ENCODE measurements at places on chromosomes 5 and 9.
A peak's percentile ranks its signal among the peaks of the same experiment; 100 is the strongest.

DNA sequence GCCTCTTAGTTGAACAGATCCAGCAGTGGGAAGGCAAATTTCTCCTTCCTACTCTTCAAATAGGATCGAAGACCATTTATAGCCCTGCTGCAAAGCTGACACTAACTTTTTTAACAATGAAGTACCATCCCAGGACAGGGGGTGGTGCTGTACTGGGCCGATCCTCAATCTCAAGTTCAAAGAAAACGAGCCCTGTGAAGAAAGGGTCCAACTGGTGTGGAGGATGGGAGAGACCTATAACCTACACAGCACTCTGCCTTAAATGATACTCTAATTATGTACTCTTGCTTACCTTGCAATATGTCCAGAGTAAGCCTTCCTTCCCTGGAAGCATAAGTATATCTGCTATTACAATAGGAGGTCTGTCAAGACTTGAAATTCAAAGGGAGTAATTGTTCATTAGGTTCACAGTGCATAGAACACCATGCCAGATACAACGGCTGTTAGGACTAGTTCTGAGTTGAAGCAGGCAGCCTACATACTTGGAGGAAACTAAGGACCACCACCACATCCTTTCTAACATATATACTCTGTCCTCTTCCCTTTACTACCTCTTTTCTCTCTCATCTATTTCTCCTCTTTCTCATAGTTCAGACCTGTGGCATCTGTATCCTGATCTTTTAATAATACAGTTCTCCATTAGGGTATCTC lies 6.2 kb downstream of the ETF1 start:
- no peak for DNase-seq

DNA sequence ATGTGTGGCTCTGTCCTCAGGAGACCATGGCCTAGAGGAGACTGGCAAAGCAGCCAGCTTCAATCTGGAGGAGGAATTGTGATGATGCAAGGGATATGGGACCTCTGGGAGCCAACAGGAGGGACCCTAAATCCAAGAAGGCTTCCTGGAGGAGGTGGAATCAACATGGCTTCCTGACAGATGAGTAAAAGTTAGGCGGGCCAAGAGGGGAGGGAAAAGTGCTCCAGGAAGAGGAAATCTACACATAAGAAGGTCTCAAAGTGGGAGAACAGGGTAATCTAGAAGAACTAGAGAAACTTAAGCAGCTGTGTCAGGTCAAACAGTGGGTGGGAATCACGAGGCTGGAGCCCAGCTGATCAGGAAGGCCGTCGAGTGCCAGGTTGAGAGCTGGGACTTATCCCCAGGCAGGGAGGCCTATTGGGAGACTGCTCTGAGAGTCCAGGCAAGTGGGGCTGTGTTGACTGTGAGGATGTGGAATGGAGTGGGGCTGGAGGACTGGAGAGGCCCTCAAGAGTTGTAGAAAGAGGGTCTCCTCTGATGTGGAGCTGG lies 119.1 kb downstream of the C9orf50 start:
- DNase-seq: no peak

DNA sequence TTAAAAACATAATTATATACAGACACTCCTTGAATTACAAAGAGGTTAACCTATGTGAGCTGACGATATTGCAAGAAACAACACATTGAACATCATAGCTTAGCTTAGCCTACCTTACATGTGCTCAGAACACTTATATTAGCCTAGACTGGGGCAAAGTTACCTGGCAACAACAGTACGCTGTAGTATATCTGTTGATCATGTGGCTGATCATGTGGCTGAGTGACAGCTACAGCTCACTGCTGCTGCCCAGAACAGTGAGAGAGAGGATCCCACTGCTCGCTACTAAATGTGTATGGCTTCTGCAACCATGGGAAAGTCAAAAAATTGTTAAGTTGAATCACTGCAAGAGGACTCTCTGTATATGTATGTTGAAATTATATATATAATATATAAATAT lies 169.9 kb downstream of the CDH9 start:
- no peak for DNase-seq

DNA sequence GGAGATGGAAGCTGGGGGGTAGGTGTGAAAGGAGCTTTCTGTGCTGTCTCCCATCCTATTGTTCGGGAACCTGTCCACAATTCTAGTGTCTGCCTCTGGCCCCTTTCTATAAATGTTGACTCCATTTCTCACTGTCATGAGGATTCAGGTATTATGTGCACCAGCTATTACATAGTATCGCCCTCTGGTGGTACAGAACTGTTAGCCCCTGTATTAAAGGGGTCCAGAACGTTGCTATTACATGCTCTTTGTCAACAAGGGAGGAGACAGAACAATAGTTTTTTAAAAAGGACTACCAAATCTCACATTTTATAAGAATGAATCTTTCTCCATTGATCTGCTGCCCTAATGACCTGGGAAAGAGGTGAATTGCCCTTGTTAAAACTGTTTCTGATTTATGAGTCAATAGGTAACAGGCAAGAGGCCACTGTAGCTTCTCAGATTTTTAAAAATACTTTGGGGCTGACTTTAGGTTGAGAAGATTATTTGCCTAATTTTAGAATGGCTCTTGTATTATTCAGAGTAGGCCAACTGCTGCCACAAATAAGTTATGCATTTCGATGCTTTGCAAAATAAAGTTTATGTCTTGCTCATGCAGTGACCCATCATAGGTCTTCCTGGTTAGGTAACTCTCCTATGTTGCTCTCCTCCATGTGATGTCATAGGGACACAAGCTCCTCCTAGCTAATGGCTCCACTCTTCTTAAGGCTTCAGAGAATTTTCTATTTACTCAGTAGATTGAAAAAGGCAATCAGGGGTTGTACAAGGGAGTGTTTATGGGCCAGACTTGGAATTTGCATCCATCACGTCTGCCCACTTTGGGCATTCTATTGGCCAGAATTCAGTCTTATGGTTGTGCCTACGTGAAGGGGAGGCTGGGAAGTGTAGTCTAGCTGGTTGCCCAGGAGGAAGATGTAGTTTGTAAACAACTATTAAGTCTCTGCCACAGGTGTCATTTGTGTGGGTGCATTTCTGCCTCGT lies 20.8 kb downstream of the DCANP1 start:
- DNase-seq: peak; percentile 78

GRCh38 chr5:141492168-141492885 lies 3.4 kb downstream of the PCDHGC5 start:
- peak; percentile 50 for DNase-seq

DNA sequence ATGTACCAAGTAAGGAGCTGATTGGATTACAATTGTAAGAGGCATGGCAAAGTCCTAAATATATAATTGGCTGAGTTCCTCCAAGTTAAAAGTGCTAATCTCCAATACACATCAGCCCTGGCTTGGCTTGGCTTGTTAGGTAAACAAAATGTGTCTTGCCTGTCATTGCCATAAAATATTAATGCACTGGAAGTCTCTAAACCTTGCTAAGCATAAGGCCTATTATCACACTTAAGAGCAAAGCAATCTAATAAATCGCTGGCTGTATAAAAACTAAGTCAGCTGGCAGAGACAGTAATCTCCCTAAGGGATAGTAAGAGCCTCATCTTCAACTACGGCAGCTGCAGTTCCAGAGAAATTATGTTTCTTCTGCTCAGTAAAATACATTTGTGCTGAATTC lies 418.6 kb upstream of the GRAMD2B start:
- no peak for DNase-seq

DNA sequence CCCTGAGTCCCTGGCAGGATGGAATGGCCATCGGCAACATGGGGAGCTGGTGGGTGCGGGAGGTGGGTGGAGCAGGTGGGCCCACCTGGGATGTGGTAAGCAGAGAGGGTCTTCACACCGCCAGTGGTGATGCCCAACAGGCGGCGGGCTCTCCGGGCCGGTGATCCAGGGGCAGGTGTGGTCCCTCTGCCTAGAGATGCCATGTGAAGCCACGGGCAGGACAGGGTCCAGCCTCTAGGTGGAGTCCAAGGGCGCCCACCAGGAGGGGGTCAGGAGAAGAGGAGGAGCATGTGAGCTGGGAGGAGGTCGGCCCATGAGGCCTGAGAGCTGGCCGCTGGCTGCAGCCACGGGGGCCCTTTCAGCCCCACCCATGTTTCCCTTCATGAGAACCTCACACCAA lies 221.1 kb downstream of the FANCC start:
- no peak for DNase-seq

- DNase-seq: no peak
Measured at GRCh38 chr5:117833691-117834090, 1154.7 kb downstream of the DTWD2 start.

GRCh38 chr5:167294882-167295680 lies 996.4 kb upstream of the WWC1 start:
- DNase-seq: no peak

DNA sequence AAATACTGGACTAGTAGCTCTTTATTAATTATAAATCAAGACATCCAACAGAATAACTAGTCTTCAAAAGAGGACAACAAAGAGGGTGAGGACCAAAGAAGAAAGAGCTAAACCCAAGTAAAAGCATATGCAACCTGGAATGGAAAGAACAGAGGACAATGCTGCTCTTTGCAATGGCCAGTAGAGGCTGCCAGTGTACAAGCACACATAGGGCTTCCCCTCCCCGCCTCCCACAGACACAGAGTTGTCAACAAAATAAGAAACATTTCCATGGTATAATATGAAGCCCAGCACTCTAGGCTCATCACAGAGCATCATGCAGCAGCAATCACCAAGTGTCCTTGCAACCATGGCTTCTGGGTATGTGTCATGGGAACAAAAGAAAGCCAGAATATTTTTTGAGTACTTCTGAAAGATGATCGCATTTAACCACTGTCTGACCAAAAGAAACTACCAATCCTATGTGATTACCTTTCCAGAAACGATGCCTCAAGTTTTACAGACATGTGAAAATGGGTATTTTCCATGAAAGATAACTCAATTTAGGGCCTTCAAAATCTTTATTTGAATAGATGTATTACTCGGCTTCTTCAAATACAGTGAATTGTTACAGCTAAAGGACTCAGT lies 58.1 kb downstream of the RFX3 start:
- peak; percentile 49 for DNase-seq

DNA sequence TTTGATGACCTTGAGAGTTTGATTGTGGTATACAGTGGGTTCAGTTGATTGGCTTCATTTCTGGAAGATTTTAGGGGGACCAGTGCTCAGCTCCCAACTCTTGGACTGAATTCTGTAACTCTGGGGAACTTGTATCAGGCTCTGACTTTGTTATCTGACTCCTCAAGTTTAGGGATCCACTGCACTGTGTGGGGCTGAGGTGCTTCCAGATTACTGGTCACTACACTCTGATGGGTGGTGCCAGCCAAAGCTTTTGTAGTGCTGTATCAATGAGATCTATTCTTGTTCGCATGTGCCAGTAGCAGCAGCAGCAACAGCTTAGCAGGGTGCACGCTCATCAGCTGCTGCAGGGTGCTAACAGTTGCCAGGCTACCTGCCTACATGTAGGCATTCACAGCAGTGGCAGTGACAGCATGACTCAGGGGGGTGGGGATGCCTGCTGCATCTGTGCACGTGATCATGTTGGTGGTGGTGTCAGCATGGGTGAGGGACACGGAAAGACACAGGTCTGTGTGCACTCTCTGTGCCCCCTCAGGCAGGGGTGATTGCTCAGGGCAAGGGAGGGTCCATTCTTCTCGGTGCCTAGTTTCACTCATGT lies 438.8 kb upstream of the SEMA6A start:
- DNase-seq: no peak

- no peak for DNase-seq
Measured at GRCh38 chr9:115921301-115921700, 232.3 kb upstream of the PAPPA start.

DNA sequence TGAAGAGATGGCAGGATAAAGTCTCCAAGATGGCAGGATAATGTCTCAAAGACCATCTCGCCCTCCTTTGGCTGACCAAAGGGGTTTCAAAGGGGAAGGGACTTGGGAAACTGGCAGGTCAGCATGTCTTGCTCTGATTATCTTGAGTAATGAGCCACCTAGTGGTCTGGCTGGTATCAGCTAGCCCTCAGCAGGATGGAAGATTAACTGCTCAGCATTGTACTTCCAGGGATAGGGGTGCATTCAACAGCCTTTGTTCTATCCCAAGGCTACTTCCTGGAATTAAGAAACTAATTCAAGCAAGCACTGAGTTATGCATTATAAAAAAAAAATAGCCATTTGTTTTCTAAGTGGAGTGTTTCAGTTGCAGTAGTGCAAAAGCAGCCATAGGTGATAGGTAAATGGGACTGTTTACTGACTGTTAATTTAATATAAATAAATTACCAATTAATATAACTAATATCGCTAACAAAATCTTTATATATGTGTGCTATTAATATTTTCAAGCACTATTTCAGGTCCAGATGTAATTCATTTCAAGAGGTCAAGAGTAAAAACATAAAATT lies 555.5 kb downstream of the CDH9 start:
- DNase-seq: peak; percentile 3

DNA sequence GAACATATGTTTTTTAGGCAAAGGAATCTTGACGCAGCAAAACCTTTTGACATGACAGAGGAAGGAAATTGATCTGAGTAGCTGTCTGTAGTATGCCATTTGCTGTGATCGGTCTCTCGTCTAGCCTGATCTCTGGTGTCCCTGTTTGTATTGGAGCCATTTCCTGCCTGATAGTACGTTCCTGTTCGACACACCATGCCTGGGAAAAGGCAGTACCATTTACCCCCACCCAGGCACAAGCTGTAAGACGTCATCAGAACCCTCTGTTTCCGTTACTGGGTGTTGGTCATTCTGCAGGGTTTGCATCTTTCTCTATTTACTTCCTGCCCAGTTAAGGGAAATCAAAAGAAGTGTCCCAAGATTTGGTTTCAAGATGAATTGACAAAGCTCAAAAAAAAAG lies 129.7 kb downstream of the CEMIP2 start:
- DNase-seq: peak; percentile 20

DNA sequence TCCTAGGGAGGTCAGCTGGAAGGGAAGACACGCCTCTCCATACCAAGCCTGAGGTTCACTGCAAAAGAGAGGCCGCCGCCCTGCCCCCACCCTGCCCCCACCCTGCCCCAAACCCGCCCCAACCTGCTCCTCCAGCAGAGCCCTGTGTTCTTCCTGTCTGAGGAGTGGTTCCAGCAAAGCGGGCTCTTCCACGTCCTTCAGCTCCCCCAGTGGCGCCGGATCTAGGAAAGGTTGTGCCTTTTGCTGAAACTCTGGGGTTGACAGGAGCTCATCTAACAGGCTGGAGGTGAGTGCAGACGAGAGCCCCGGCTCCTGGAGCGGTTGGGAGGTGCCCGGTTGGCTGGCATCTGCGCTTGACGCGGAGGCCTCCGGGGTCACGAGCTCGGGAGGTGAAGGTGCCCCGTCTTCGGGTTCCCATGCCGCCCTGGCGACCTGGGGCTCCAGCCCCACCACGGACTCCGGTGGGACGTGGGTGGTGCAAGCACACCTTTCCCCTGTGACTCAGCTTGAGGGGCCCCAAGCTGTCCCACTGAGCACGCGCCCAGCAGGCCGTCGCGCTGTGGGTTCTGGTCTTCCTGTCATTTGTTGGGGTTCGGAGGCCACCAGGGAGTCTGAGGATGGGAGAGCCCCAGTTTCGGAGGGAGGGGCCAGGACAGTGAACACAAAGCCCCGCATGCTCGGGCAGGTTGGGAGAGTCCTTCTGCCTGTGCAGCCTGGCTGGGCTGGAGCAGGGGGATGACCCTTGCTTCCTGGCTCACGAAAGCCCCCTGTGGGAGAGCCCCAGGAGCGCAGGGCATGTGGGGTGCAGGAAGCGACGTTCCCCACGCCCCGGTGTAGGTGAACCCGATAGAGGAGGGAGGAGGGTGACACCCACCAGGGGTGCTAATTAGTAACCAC lies 1467.1 kb downstream of the FOXD4L5 start:
- DNase-seq: peak; percentile 33

GRCh38 chr5:160556846-160557245 lies 135.2 kb downstream of the PTTG1 start:
- DNase-seq: no peak

All from hematopoietic multipotent progenitor cell (in vitro differentiated cells).